ENCODE measurements at places on chromosomes 1 and 21.
A peak's percentile ranks its signal among the peaks of the same experiment; 100 is the strongest.

DNA sequence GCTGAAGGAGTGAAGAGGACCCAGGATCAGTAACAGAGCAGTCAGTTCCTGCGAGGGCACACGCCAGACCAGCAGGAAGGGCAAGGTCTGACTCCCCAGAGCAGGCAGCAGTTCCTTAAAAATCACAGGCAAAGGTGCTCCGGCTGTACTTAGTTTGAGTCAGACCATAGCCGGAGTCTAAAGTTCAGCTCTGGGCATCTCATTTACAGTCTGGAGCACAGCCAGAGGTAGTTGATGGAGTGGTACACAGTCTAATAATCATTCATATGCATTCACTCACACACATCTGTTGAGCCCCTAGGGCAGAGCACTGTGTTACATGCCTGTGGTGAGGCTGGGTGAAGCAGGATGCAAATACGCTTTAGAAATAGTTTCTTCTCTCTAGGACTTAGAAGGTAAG lies 7.3 kb upstream of the AMIGO1 start:
- DNase-seq: no peak

- DNase-seq: no peak
Measured at GRCh38 chr1:87800006-87800405, 471.3 kb downstream of the LMO4 start.

DNA sequence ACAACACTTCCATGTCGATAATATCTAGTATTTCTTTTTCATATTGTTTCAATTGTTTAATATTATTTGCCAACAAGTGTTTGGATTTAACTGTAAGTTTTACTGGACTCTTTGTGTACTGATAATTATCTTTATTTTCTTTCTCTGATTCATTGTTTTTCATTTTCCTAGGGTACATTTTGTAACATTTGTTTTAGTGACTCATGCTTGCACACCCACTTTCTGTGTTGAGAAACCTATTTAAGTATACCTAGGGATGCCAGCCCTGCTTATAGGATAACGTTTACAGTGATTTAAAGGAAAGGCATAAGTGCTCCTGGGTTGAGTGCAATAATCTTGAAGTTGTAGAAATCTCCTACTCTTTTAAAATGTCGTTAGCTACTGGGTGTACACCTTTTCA lies 1386.0 kb upstream of the ADGRL4 start:
- DNase-seq: peak; percentile 80

DNA sequence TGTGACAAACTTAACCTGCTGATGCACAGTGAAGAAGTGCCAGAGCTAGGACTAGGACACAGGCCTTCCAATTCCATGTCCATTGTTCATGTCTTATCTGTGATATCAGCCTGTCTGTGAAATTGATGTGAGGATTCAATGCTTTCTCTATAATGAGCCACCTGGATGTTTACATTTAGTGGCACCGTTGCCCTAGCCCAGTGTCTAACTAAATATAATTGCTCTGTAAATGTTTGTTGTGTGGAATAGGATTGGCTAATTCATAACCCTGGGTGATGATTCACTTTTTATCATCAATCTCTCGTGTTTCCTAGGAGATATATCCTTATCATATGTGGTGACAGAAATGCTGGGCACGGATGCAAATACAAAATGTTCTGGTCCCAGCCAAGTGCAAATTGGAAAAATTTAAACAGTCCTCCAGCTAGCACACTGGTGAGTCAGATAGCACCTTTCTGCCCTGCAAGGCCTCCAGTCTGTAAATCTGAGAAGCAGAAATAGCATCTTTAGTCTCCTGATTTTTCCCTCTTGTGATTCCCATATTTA lies 46.9 kb upstream of the GNG12 start:
- peak; percentile 92 for DNase-seq

- DNase-seq: peak; percentile 43
Measured at GRCh38 chr1:40059338-40059959, 18.9 kb downstream of the CAP1 start.

- no peak for DNase-seq
Measured at GRCh38 chr1:245074898-245075297, 79.9 kb upstream of the KIF26B start.

GRCh38 chr1:212225871-212226302 lies 59.3 kb upstream of the PPP2R5A start:
- no peak for DNase-seq

DNA sequence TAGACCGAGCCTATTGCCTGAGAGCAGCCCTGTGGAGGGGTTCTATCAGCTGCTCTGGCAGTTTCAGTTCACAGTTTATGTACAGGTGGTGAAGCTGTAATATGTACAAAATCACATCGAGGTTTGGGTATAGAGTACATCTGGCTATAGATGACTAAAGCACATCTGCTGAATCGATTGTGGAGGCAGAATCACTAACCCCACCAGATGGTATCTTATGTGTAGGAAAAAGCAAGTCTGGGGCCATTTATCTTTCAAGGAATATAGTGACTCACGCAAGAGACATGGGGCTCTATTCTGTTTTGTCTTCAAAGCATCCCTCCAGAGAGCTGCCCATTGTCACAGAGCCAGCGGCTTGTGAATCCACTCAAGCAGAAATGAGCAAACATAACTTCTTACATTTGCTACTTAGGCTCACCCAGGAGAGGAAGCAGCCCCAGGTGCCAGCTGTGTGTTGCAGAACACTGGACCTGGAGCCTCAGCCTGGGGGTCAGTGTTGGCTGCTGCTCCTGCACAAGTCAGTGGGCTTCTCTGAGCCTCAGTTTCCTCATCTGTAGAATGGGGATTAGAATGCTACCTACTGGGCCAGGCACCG lies 21.3 kb downstream of the MIIP start:
- DNase-seq: peak; percentile 97

GRCh38 chr1:199858171-199858570 lies 169.3 kb upstream of the NR5A2 start:
- no peak for DNase-seq

DNA sequence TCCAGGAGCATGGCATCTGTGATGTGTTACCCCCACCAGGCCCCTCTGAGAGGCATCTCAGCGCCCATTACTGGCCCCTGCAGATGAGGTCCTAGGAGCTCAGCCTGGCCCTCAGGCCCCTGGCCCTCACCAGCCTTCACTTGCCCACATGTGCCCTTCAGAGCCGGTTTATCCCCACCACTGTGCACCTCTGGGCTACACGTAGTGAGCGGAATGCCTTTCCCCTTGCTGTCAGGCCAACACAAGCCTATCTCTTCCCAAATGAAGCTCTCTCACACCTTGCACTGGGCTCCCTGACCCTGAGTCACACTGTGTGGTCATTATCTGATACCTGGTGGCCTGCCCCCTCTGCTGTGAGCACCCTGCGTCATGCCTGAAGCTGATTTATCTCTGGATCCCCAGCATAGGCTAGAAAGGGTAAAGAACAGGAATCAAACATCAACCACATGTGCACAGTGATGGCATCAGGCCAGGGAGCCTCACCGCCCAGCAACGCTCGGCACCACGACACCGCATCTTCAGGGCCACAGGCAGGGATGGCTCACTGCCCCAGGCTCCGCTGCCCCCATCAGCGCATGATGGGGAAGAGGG lies 49.1 kb downstream of the GLIS1 start:
- DNase-seq: no peak

Measured in fibroblast of mammary gland (primary cell).